Prostate gland (tissue), 2 donors: ENCODE measurements at places on chromosomes 3 and 15. TPM values are rescaled to one million over a fixed set of nuclear protein-coding genes. Genes with fewer than 3 reads are reported as not detected.
A peak's percentile ranks its signal among the peaks of the same experiment; 100 is the strongest.

The ECT2 gene
- 10.3 TPM for total RNA-seq

- H3K27ac ChIP-seq = no peak overlapping the region
- no peaks in the 10 kb centered on the region for H3K36me3 ChIP-seq
- no peak for DNase-seq
- no peaks in the 10 kb centered on the region for H3K27me3 ChIP-seq
- H3K4me1 ChIP-seq = no peaks in the 10 kb centered on the region
- H3K4me3 ChIP-seq = no peak overlapping the region
Observed at GRCh38 chr3:134667406-134667805, 16.6 kb upstream of the KY start.

- peak overlapping the region; percentile 42 for H3K27ac ChIP-seq
- H3K4me1 ChIP-seq = no peaks in the 10 kb centered on the region
- DNase-seq = peak; percentile 49
- no peak overlapping the region for H3K4me3 ChIP-seq
- H3K27me3 ChIP-seq = no peaks in the 10 kb centered on the region
Observed at GRCh38 chr15:100929641-100930042, 10.5 kb downstream of the LRRK1 start.

The MESP2 gene
- total RNA-seq = 1.4 TPM

- H3K27ac ChIP-seq = no peak overlapping the region
- H3K27me3 ChIP-seq = no peaks in the 10 kb centered on the region
- H3K4me1 ChIP-seq = no peaks in the 10 kb centered on the region
Observed at GRCh38 chr15:90757461-90757860, 40.3 kb downstream of the BLM start.

GRCh38 chr3:181432992-181433391 lies 278.7 kb upstream of the SOX2 start:
- no peaks in the 10 kb centered on the region for H3K27me3 ChIP-seq
- no peaks in the 10 kb centered on the region for H3K36me3 ChIP-seq
- DNase-seq = no peak
- H3K4me1 ChIP-seq = no peaks in the 10 kb centered on the region
- no peak overlapping the region for H3K4me3 ChIP-seq

DNA sequence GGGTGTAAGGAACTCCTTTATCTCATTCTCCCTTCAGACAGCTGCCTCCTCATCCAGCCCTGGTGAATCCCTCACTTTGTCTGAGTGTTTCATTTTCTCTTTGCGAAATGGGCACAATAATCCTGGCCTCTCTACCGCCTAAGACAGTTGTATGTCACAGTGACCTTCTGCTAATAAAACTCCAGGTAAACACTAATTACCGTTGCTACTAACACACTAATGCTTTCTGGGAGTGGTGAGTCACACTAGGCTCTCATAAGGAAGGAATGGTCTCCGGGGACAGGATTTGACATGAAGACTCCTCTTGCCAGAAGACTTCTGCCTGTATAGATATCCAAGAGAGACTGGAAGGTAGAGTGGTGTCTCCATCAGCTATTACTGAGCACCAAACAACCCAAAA lies 71.7 kb upstream of the SNRK start:
- H3K4me3 ChIP-seq = no peak overlapping the region
- no peaks in the 10 kb centered on the region for H3K27me3 ChIP-seq
- no peak for DNase-seq
- no peak overlapping the region for H3K27ac ChIP-seq
- H3K36me3 ChIP-seq = no peaks in the 10 kb centered on the region

DNA sequence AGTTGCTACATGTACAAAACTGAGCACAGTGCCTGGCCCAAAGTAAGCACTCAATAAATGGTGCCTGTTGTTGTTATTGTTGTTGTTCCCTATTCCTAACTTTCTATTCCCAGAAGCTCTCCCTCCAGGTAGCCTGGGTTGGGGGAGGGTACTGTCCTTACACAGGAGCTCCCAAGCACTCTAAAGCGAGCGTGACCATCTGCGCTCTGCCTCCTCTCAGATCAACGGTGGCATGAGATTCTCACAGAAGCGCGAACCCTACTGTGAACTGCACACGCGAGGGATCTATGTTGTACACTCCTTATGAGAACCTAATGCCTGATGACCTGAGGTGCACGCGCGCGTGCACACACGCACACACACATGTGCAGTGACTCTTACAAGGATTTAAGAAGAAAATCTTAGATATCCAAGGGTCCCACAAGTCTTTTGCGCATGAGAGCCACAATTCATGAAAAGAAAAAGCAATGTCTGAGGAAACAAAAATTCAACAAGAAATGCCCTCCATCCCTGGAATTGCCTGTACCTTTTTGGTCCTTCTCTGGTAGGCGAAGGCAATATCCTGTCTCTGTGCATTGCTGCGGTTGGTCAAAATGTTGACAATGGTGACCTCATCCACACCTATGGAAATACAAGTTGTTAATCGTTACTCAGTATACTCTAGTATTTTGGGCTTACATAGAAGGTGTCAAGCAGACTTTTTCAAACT lies 33.7 kb downstream of the ANXA2 start:
- no peak for DNase-seq
- no peaks in the 10 kb centered on the region for H3K27me3 ChIP-seq
- no peak overlapping the region for H3K4me3 ChIP-seq

GRCh38 chr15:40743485-40743901 lies 11.6 kb downstream of the RMDN3 start:
- no peak overlapping the region for H3K27ac ChIP-seq
- DNase-seq = no peak
- H3K27me3 ChIP-seq = no peaks in the 10 kb centered on the region
- H3K4me3 ChIP-seq = no peak overlapping the region
- H3K4me1 ChIP-seq = no peaks in the 10 kb centered on the region

DNA sequence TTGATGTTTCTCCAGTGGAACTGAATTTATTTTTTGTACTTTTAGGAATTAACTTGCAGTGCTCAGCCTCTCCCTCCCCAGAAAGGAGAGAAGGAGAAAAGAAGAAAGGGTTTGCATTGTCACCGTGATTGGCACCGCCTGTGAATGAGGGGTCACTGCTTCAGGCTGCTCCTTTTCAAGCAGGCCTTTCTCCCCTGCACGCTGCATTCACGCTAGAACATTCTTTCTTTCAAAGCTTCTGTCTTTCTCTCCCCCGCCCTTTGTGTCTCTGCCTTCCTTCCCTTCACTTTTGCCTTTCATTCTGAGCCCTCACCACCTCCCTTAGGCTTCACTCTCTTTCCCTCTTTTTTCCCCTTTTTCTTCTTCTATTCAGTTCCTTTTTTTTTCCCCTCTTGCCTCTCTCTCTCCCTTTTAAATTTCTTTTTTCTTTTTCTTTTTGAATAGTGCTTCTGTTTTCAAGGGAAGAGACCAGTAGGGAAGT lies 42.4 kb downstream of the ZNF710 start:
- no peak for DNase-seq
- H3K36me3 ChIP-seq = no peaks in the 10 kb centered on the region
- H3K4me3 ChIP-seq = no peak overlapping the region
- peaks cover 22% of the 10 kb centered on the region for H3K4me1 ChIP-seq
- H3K27me3 ChIP-seq = no peaks in the 10 kb centered on the region

- no peak overlapping the region for H3K27ac ChIP-seq
- DNase-seq = no peak
- H3K4me3 ChIP-seq = no peak overlapping the region
- H3K27me3 ChIP-seq = no peaks in the 10 kb centered on the region
- no peaks in the 10 kb centered on the region for H3K4me1 ChIP-seq
Observed at GRCh38 chr15:38809621-38810020, 245.0 kb upstream of the RASGRP1 start.

- H3K27me3 ChIP-seq = no peaks in the 10 kb centered on the region
- peak overlapping the region; percentile 48 for H3K27ac ChIP-seq
- peak; percentile 63 for DNase-seq
- H3K4me1 ChIP-seq = peaks cover 9% of the 10 kb centered on the region
- peaks cover 25% of the 10 kb centered on the region for H3K36me3 ChIP-seq
- no peak overlapping the region for H3K4me3 ChIP-seq
Observed at GRCh38 chr3:58101499-58102389, 93.5 kb downstream of the FLNB start.

The TRANK1 gene
- 17.4 TPM for total RNA-seq

- H3K27me3 ChIP-seq = no peaks in the 10 kb centered on the region
- no peak overlapping the region for H3K4me3 ChIP-seq
- DNase-seq = no peak
- H3K27ac ChIP-seq = no peak overlapping the region
- no peaks in the 10 kb centered on the region for H3K4me1 ChIP-seq
Observed at GRCh38 chr3:61030469-61031035, 220.7 kb downstream of the FHIT start.

DNA sequence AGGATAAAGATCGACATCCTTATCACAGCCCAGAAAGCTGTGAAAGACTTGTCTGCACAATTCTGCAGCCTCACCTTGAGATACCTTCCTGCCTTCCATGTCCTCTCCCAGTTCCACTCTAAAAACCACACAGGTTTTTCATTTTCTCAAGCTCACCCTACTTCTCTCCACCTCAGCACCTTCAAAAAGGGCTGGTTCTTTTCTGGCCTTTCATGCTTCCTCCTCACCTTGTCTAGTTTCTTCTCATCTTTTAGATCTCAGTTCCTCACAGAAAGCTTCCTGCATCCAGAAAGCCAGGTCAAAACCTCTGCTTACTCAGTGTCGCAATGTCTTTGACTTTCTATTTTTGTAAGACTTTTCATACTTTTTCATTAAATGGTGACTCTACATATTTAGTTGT lies 140.2 kb upstream of the STT3B start:
- no peaks in the 10 kb centered on the region for H3K27me3 ChIP-seq
- no peak overlapping the region for H3K4me3 ChIP-seq
- H3K36me3 ChIP-seq = no peaks in the 10 kb centered on the region
- no peak for DNase-seq
